ENCODE measurements at places on chromosomes 5 and 9.

DNA sequence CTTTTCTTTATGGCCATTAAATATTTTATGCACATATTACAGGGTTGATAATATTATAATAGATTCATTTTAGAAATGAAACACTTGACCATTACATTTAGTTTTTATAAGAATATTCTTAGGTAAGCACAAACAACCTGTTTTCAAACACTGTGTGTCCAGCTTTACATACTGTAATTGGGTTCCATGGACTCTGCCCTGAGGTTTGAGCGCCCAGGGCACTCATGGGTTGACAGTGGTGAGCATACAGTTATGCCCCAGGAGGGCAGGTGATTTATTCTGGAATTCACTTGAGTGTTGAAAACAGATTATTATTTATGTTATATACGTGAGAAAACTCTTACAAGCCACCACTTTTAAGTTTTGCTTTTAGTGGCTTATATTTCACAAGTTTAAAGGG is 33.7 kb downstream of the TRIO start:
- no peak for DNase-seq

GRCh38 chr5:138602371-138603000 is 27.3 kb upstream of the HSPA9 start:
- DNase-seq, result no peak

DNA sequence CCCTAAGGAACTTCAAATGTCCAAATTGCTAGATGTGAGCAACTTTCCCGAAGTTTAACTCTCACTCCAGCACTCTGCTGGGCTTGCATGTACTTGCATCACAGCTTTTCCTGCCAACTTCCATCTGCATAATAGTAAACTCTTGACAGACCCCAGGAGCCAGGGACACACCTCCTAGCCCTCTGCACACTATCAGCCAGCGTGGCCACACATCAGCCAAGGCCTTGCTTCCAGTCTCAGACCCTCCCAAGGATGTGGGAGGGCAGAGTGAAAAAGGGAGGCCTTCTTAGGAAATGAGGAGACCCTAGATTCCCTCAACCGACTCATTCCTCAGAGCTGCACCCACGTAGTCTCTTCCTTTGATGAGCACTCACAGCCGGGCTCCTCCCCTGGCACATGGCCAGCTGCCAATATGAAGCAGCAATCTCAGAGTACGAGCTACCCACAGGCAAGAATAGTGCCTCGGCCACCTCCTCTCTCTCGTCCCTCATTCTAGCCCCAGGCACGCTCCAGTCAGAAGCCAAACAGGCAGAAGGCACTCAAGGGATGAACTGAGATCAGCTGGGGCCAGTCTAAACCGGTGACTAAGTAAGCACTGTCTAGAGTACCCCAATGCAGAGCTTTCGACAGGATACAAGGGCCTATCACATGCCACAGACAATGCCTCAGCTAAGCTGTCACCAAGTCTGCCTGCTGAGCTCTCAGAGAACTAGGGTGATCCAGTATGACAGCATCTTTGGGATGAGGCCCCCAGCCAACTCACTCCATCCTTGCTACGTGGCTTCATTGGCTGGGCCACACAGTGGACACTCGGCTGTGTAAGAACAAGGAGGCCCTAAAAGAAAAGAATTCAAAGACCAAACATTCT is 2.3 kb downstream of the P4HA2 start:
- DNase-seq, result no peak

DNA sequence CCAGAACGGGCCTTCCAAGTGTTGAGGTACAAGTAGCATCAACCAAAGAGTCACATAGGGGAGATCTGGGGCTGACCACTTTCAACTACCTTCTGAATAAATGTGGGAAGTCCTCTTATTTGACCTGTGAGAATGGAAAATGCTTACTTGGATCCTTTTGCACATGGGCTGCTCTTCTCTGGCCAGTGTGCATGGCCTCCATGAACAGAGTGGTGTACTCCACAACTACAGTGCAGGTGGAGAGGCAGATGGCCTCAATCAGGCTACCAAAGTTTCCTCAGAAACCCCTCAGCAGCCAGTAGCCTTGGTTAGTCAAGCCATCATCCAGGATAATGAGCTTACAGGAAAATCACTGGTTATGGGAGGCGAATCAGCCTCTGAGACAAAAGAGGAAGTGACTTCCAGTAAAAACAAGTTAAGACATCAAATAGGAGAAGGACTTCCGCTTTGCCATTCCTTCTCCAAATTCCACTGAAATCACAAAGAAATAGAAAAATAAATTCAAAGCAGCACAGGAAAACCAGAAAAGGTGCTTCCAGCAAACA is 18.3 kb upstream of the FCHO2 start:
- no peak for DNase-seq

DNA sequence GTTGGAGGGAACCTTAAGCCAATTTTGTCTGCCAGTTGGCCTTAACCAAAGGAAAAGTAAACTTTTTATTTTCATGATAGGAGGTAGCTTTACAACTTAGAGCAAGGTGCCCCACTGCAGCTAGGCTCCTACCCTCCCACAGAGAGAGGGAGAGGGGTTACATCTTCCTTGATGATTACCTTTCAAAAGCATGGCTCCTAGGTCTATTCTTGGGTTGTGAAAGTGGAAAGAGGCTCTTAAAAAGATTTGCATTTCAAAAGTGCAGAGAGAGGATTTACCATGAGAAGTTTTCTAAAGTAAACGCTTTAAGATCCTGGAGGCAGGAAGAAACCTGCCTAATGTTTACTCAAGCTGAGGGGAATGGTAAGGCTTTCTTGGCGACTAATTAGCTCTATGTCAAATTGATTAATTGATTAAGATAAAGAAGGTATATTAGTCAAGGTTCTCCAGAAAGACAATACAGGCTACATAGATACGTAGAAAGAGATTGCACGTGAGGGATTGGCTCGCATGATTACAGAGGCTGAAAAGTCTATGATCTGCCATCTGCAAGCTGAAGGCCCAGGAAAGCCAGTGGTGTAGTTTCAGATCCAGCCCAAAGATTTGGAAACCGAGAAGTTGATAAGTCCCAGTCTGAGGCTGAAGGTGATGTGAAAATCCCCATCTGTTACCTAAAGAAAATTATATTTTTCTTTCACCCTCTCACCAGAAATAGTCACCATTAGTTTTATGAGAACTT is 333.8 kb upstream of the CTNND2 start:
- DNase-seq, result no peak

- DNase-seq, result no peak
Observed at GRCh38 chr5:149922950-149923349, 21.6 kb downstream of the PDE6A start.

DNA sequence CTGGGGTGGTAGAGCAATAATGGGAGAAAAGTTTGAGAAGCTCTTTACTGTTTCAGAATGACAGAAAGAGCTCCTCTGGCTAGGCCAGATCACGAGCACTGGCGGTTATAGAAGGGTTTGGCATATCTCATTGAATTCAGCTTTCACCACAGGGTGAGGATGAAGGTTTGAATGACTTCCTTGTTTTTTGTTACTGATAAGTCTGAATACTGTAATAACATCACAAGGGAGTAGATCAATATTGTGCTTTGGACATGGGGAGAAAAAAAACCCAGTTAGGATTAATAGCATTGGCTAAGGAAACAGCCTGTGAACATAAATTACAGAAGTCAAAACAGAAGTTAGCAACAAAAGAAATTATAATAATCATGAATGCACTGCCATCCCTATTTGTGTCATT is 9.4 kb downstream of the PHAX start:
- DNase-seq, result no peak

- DNase-seq, result no peak
Observed at GRCh38 chr9:70093944-70094343, 50.3 kb downstream of the MAMDC2 start.

- DNase-seq, result no peak
Observed at GRCh38 chr9:5562806-5563416, 52.6 kb downstream of the PDCD1LG2 start.

DNA sequence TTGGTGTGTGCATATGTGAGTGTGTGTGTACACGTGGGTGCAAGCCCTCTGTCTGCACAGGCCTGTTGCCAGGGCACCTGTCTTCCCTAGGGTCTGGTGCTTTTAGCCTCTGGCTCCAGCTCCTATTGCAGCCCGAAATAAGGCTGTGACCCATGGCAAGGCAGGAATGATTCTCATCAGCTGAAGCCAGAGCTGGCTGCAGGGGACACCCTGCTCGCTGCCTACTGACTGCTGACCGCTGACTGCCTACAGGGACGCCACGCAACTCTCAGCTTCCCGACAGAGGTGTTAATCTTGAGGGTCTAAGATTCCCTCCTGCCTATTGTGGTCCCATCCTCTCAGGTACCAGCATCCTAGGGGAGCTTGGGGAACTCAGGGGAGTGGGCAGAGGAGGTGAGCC is at the start of gene MYOZ3:
Gene MYOZ3, plus strand, starts transcription at position 166 of the 400 bp plus-strand sequence. CDS start 1,691 bp downstream, outside the sequence.
- no peak for DNase-seq

- DNase-seq, result peak; percentile 27
Observed at GRCh38 chr9:94905606-94906005, 179.1 kb downstream of the AOPEP start.

- DNase-seq, result no peak
Observed at GRCh38 chr5:127298036-127298429, 7.4 kb downstream of the MEGF10 start.

GRCh38 chr9:3458806-3459475 is 66.9 kb downstream of the RFX3 start:
- no peak for DNase-seq

Data from ecto neural progenitor cell (in vitro differentiated cells).